ENCODE measurements at places on chromosomes 1 and 21. TPM values are rescaled to one million over a fixed set of nuclear protein-coding genes. Genes with fewer than 3 reads are reported as not detected.

- no peak for DNase-seq
Measured at GRCh38 chr1:2822621-2823145, 21.2 kb upstream of the TTC34 start.

DNA sequence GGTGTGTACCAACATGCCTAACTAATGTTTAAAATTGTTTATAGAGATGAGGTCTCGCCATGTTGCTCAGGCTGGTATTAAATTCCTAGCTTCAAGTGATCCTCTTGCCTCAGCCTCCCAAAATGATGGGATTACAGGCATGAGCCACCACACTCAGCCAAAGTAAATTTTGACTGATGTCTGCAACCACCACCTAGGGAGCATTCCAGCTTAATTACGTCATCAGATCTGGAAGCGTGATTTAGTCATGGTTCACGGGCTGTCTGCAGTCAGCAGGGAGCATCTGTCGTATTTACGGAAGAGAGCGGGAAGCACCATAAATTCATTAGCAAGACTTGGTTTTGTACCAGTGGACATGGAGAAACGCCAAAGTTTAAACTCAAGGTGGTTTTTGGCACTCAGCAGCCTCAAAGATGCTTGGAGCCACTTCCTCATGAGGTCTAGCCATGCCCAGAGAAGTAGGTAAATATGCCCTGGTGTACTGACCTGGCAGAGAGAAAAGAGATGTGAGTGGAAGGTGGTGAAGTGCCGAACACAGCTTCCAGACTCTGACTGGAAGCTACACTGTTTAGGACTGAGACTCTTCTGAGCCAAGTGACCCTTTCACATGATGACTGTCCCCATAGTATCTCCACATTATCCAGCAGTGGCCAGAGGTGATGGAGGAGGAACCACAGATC is 60.8 kb upstream of the SLC35F3 start:
- peak; percentile 69 for DNase-seq

GRCh38 chr1:69451196-69451595 is 116.5 kb upstream of the LRRC7 start:
- DNase-seq, result no peak

Gene FCRL4
- total RNA-seq, result 0.48 TPM

- DNase-seq, result peak; percentile 94
Measured at GRCh38 chr1:39110325-39110851, 84.2 kb downstream of the NDUFS5 start.

Data from astrocyte (in vitro differentiated cells and primary cell).